ENCODE measurements at places on chromosomes 16 and 17.

DNA sequence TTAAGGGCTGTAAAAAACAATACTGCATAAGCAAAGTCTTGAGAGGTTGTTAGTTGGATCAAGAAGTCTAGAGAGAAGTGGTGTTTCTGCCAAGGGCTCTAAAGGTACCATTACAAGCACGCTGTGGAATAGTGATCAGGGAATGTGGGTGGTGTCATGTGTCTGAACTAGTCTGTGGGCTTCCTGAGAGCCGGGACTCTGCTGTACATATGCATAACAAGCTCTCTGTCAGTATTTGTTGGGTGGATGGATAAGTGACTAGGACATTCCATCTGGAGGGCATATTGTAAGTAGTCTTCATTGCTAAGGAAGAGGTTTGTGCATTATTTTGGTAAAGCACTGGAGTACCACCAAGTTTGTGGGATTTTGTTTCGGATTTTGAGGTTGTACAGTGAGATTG, 209.5 kb downstream of the LGALS9B start:
- DNase-seq: no peak

DNA sequence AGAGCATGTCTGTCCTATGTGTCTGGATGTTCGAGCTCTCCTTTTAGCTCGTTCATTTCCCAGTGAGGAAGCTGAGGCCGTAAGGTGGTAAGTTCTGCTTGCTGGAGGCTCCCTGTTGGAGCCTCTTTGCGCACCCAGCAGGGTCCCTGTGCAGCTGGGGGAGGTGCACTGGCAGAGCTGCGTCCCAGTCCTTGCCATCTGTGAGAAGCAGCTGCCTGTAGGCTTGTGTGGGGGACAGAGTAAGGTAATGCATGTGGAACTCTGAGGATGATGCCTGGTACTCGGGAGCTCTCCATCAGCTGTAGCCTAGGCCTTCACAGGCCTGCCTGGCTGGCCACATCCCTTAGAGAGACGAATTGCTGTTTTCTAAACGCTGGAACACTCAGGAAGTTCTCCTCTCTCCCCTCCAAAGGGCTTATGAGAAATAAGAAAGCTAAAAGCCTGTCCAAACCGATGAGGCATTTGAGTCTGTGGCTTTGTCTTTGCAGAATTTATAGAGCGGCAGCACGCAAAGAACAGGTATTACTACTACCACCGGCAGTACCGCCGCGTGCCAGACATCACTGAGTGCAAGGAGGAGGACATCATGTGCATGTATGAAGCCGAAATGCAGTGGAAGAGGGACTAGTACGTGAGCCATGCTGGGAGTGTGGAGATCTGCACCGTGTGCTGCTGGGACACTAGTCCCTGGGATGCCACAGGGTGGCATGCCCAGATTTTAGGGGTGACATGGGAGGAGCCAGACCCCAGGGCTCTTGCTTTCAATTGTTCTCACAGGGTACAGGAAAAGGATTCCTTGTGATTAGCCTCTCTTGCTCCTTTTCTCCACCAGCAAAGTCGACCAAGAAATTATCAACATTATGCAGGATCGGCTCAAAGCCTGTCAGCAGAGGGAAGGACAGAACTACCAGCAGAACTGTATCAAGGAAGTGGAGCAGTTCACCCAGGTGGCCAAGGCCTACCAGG, 1.6 kb downstream of the NDUFB10 start:
- no peak for DNase-seq

DNA sequence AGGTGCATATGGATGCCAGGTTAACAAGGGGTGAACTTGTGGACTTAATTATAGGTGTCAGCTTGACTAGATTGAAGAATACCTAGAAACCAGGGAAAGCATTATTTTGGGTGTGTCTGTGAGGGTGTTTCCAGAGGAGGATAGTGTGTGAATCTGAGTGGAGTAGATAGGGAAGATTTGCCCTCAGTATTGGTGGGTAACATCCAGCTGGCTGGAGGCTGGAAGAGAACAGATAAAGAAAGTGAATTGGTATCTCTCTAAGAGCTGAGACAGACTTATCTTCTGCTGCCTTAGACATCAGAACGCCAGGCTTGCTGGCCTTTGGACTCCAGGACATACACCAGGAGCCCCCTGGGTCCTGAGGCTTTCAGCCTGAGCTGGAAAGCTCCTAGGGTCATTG, 75.2 kb downstream of the CDRT15 start:
- DNase-seq: no peak

DNA sequence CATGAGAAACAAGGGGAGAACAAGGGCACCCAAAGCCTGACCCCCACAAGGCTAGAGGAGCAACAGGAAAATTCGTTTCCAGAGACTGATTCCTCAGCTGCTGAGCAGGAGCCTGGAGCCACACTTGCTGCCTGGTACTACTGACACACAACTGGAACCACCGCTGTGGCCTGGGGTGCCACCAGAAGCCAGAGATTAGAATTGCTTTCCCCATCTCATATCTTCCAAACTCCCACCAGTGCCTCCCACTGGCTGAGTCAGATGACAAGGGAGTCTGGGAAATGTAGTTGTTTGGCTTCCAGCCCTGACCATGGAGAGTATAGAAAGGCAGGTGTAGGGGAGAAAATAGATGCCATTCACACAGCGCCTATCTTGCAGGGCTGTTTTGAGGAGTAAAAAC, 4.1 kb upstream of the TMEM11 start:
- DNase-seq: no peak

DNA sequence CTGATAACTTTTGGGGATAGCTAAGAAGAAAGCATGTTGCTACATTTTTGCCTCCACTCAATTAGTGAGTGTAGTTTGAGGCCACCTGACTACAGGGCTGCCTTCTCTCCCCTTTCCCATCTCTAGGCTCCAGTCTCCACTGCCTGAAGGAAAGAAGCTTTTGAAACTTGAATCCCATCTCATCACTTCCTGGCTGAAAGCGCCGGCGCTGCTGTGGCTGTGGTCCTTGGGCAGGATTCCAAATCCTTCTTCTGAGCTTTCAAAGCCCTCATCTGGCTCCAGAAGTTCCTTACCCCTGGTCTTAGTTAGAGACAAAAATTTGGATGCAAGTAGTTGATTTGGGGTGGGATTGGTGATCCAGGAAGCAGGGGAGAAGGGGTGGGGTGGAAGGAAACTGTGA, 119.4 kb downstream of the FOXL1 start:
- DNase-seq: no peak

Data from stimulated activated naive B cell treated with anti-CD40 and anti-IgM and Interleukin-4, amounts not matched to agents 10 μg/mL and 1 μg/mL and 100 μg/mL, for 72 hours (primary cell).